ENCODE measurements at places on chromosomes 3 and 15.

GRCh38 chr3:71760140-71760539 is 6.5 kb downstream of the GPR27 start:
- no peak for DNase-seq

DNA sequence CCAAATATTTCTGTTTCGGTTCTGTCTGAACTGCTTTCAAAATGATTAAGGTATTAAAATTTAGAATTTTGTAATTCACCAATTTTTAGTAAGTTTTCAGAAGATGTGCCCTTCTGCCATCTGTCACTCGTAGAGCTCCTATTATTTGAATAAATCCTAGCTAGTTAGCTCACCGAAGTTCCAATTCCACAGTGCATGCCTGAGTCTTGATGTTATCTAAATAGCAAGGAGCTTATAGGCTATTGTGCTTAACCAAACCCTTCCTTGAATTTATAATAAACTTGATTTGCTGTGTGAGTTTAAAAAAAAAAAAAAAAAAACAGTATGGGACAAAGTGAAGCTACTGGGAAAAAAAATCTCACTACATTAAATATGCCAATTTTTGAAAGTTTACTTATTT is 18.7 kb downstream of the ATP13A3 start:
- DNase-seq: no peak

GRCh38 chr3:18438586-18438985 is 13.4 kb upstream of the SATB1 start:
- no peak for DNase-seq

GRCh38 chr3:7875925-7876324 is 625.7 kb upstream of the LMCD1 start:
- no peak for DNase-seq

DNA sequence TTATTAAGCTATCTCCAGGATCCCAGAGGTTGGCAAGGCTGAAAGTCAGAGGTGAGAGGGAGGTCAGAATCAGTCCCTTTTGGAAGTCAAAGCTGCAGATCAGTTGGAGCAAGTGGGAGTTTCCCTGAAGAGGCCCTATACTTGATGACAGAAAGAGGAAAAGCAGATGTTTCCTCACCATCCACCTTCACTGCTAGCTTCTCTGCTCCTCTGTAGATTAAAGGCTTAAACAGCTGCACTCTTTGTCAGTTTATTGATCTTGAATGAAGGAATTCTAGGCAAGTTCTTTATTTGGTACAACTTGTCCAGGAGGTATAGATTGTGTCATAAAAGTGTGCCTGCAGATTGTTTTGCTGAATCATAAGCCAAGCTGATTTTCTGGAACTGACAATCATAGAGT is 408.2 kb upstream of the TGFBR2 start:
- no peak for DNase-seq

- DNase-seq: no peak
These were observed 14.9 kb downstream of the SMAD3 start for GRCh38 chr15:67080118-67080899.

DNA sequence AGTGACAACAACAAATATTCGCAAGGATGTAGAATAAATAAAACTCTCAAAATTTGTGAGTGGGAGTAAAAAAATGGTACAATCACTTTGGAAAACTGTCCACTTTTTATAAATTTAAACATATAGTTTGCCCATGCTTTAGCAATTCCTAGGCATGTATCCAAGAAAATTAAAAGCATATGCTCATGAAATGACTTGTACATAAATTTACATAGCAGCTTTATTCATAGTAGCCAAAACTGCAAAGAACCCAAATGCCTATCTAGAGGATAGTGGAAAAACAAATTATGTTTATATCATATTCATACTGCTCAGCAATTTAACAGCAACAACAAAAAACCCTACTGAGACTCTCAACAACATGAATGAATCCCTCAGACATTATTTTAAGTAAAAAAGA is 363.6 kb upstream of the CCDC54 start:
- no peak for DNase-seq

- no peak for DNase-seq
These were observed 28.7 kb downstream of the ALDH1L1 start for GRCh38 chr3:126151562-126152302.

- no peak for DNase-seq
These were observed 55.6 kb upstream of the TBC1D23 start for GRCh38 chr3:100205171-100205570.

GRCh38 chr15:41558400-41559238 is at the start of gene TYRO3:
TSS of gene TYRO3 (plus strand) at chr15:41559212. CDS start at chr15:41559258, 46 bp downstream.
- DNase-seq: peak; percentile 73

DNA sequence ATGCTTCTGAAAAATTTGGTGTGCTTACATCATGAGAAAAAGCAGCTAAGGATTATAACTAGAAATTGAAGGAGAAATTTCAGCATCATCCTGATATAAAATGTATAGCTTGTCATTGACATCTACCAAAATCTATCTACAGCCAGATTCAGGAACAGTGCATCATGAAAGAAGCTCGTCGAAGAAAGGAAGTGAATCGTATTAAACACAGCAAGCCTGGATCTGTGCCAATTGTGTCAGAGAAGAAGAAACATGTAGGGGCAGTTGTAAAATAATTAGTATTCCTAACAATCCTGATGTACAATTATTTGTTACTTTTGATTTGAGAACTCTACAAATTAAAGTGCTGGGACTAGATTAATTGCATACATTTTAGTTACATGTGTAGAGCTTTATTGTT is 37.2 kb downstream of the AP4E1 start:
- DNase-seq: no peak

GRCh38 chr15:71698030-71698429 is 112.3 kb upstream of the NR2E3 start:
- DNase-seq: no peak

GRCh38 chr15:63908991-63909390 is 75.2 kb upstream of the HERC1 start:
- DNase-seq: no peak

GRCh38 chr3:135393898-135394525 is 571.5 kb upstream of the PPP2R3A start:
- no peak for DNase-seq

DNA sequence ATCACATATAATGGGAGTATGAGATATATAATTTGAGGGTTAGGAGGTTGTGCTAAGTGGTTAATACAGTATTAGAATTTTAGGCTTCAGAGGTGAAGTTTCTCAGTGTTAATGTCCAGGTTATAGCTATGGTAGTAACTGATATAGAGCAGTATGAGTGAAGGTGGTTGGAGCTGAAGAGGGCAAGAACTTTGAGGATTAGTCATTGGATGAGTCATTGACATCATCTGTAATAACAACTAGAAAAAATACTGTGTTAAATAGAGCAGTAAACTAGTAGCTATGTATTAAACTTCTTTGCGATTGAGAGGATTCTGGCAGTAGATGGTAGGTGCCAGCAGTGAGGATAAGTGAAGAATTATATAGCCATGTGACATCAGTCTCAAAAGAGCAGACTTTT is 47.5 kb upstream of the EIF3J start:
- no peak for DNase-seq

GRCh38 chr3:169865176-169865767 is 4.5 kb downstream of the LRRC31 start:
- no peak for DNase-seq

GRCh38 chr3:264394-265156 is 68.0 kb downstream of the CHL1 start:
- DNase-seq: no peak

- DNase-seq: no peak
These were observed 51.9 kb downstream of the TBL1XR1 start for GRCh38 chr3:177145381-177145780.

- DNase-seq: no peak
These were observed 18.2 kb downstream of the ATP1B3 start for GRCh38 chr3:141894524-141895176.

DNA sequence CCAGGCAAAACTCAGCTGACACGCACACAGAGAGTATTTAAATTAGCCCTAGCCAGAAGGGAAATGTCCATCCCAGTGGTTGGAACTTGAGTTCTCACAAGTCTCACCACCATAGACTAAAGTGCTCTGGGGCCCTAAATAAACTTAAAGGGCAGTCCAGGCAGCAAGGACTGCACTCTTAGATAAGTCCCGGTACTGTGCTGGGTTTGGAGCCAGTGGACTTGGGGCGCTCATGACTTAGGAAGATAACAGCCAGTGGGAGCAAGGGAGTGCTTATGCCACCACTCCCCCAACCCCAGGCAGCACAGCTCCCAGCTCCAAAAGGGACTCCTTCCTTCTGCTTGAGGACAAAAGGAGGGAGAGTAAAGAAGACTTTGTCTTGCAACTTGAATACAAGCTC is 319.5 kb upstream of the GPR149 start:
- no peak for DNase-seq

DNA sequence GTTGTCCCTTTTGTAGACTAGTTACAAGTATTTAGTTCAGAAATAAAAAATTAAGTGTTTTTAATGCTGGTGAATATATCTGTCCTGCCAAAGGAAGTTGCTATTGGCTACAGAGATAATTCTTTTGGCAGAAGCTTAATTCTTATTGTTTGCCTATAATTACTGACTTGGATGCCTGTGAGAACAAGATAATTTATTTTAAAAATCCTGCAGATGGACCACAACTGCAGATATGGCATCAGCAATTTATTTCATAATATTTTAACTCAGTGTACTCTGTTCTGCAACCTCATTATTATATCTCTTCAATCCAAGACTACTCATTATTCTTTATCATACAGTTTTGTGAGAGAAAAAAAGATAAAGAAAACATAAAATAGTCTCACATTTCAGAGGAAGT is 789.8 kb downstream of the NAALADL2 start:
- no peak for DNase-seq

DNA sequence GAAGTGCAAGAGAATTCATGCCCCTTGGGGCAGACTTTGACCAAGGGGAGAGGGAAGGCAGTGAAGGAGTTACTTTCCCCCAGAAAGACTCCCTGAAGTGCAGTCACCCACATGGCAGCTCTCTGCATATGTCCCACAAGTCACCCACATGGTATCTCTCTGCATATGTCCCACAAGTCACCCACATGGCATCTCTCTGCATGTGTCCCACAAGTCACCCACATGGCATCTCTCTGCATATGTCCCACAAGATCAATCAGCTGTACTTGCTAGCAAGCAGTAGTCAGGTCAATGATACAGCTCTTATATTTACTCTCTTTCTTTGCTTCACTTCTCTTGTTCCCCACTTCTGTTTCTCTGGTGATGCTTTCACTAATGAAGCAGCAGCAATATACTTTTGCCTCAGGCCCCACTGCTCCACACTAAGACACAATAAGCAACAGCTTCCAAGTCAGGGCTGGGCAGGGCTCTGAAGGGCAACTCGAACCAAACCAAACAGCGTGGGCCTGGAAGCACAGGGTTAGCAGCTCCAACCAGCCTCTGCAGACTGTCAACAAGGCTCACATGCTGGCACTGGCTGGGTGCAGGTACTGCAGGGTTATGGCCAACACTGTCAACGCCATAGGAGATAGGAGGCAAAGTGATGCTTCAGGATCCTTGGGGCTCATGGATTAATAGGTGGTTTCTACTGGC is 46.7 kb downstream of the THBS1 start:
- no peak for DNase-seq

DNA sequence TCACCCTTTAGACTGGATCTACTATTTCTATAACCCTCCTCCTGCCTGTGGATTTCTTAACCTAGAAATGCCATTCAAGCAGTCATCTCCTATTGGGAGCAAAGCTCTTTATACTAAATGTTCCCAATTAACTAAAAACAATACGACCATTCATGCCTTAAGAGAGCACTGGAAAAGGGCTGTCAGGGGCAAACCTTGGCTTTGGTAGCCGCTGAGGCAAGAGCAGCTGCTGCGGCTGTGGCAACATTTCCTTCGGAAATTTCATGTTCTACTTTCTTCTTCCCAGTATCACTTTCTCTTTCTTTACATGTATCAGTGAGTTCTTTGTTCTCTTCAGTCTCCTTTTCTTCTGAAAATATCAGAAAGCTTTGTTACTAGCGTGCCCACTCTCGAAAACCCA is 56.3 kb upstream of the CSPG5 start:
- peak; percentile 17 for DNase-seq

GRCh38 chr3:141152801-141153678 is 78.6 kb upstream of the PXYLP1 start:
- DNase-seq: no peak

All from hippocampal formation (tissue), 2 donors.